ENCODE measurements at places on chromosomes 3 and 15.
A peak's percentile ranks its signal among the peaks of the same experiment; 100 is the strongest.

GRCh38 chr3:12194209-12194608 is 35.5 kb upstream of the TIMP4 start:
- DNase-seq, result no peak

- no peak for DNase-seq
Observed at GRCh38 chr15:73320619-73321180, 48.1 kb downstream of the HCN4 start.

- no peak for DNase-seq
Observed at GRCh38 chr15:94792196-94792595, 560.8 kb downstream of the MCTP2 start.

DNA sequence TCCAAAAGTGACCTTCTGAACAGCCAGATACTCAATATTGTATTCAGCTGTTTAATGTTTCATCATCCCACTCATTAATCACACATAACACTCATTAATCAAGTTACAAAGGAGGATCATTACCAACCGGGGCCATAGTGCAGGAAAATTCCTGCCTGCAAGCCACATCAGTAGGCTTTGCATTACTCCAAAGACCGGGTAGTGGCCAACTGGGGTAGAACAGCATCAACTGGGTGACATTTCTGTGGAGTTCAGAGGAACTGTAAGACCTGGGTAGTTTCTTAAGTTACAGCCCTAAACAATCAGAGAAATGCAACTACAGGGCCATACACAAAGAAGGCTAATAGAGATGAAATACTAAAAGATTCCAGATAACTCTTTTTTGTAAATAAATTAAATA is 253.1 kb downstream of the WDR72 start:
- DNase-seq, result no peak

- no peak for DNase-seq
Observed at GRCh38 chr15:58694641-58695398, 54.7 kb downstream of the ADAM10 start.

- DNase-seq, result peak; percentile 6
Observed at GRCh38 chr3:38738630-38739395, 77.2 kb downstream of the SCN10A start.

- DNase-seq, result peak; percentile 58
Observed at GRCh38 chr3:122101646-122102045, 46.5 kb downstream of the CD86 start.

- no peak for DNase-seq
Observed at GRCh38 chr3:125005676-125006075, 50.1 kb downstream of the HEG1 start.

GRCh38 chr3:38005076-38006020 is 14.8 kb downstream of the VILL start:
- no peak for DNase-seq

DNA sequence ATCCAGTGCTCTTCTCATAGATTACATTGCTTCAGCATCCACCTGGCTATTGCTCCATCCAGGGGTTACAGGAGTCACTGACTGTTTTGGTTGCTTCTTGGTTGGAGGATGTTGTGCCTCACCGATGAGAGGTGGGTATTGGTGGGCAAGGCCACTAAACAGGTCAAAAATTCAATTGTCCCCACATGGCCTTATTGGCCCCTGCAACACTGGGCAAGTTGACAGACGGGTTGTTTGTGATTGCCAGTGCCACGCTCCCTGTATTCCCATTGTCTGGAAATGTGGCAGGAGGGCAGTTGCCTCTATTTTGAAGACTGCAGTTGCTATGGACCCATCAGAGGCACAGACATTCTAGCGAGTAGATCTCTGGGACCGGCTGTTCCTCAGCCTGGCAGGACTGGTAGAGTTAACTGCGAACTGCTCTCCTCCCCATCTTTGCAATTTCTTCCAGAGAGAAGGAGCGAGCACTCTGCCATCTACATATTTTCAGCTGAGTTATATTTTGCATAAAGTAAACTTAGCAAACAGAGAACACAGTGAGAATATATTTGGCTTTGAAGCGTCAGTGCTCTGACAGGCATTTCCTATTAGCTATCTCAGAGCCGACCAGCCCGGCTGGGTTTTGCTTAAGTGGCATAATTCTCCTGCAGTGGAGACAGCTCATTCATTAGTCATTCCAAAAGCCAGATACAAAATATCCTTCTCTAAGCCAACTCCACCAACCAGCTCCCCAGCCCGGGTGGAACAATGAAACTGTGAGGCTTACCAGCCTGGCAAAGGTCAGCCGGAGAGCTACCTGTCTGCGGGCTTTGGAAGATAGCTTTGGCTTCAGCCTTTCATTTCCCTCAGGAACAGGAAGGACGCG is 26.0 kb upstream of the MAGEF1 start:
- DNase-seq, result no peak

DNA sequence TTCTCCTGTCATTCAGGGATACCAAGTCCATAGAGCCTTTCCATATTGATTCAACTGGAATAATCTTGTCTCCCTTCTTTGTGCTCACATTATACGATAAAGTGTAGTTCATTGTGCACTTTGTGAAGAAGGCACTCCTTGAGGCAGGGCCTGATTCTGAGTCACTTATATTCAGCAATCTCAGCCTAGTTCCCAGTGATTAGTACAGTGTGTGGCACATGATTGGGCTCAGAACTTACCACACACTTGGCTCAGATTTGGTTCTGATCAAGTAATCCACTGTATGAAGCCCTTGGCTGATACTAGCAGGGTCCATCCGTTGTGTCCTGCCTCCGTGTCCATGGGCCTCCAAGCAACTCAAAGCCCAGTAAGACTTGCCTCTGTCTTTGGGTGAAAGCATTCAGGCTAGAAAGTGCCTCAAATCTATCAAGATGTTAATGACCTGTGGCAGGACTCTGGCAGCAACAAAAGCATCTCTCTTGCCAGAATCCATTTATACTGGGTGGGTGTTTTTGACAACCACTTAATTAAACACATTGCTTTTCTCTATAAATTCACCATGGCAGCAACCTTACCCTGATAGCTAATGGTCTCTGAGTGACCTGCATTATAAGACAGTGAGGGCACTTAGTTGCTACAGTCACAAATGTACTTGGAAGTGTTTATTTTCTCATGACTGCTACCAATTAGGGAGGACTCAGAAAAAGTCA is 51.3 kb downstream of the TPRG1 start:
- peak; percentile 4 for DNase-seq

All from NCI-H1092 treated with DMSO at 0.1 percent for 48 hours (cell line).